CD4-positive, alpha-beta memory T cell (primary cell): ENCODE measurements at places on chromosomes 7 and 10. TPM values are rescaled to one million over a fixed set of nuclear protein-coding genes. Genes with fewer than 3 reads are reported as not detected.

GRCh38 chr7:47390914-47391313 lies 191.0 kb downstream of the TNS3 start:
- H3K4me1 ChIP-seq, result no peaks in the 10 kb centered on the region
- no peaks in the 10 kb centered on the region for H3K27me3 ChIP-seq
- no peak for DNase-seq
- no peaks in the 10 kb centered on the region for H3K36me3 ChIP-seq
- H3K27ac ChIP-seq, result no peak overlapping the region

GRCh38 chr10:31315453-31315852 lies 3.6 kb upstream of the ZEB1 start:
- H3K4me3 ChIP-seq, result no peak overlapping the region
- no peaks in the 10 kb centered on the region for H3K27me3 ChIP-seq
- peaks cover 6% of the 10 kb centered on the region for H3K4me1 ChIP-seq
- H3K27ac ChIP-seq, result no peak overlapping the region
- no peak for DNase-seq

GRCh38 chr10:44713307-44713706 lies 197.8 kb upstream of the TMEM72 start:
- no peaks in the 10 kb centered on the region for H3K4me1 ChIP-seq
- DNase-seq, result no peak
- no peaks in the 10 kb centered on the region for H3K27me3 ChIP-seq
- no peak overlapping the region for H3K4me3 ChIP-seq
- no peaks in the 10 kb centered on the region for H3K36me3 ChIP-seq

DNA sequence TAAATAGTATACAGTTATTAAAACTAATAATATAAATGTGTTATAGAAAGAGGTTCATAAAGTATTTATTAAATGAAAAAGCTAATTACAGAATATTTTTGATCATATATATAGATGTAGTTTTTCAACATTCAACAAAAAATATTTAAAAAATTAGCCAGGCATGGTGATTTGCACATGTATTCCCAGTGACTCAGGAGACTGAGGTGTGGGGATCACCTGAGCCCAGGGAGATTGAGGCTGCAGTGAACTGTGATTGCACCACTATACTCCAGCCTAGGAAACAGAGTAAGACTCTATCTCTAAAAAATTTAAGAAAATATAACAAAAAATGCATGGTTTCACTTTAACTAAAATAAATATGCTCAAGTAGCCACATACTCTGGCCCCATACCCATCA lies 118.0 kb upstream of the SEMA3C start:
- DNase-seq, result no peak
- no peaks in the 10 kb centered on the region for H3K36me3 ChIP-seq
- H3K27ac ChIP-seq, result no peak overlapping the region
- H3K4me1 ChIP-seq, result no peaks in the 10 kb centered on the region

DNA sequence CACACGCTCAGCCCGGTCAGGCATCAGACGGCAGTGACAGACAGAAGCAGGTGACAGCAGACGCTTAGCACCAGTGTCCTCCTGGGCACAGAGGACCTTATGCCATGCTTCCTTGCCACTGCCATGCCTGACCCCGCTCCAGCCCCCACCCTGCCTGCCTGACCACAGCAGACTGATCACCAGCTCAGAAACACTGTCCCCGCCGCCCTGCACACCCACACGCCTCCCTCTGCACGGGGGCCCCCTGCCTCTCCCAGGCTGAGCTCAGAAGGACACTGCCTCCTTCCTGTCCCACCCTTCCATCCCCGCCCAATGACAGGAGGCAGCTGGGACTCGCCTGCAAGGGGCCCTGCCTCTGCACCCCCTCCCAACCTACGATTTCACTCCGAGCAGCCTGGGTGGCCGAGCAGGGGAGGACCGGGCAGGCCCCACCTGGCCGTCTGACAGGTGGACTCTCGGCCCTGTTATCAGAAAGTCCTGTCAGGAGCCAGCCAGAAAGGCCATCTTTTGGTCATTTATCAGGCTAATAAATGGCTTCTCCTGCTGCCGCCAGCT lies 183.4 kb downstream of the ELFN1 start:
- no peaks in the 10 kb centered on the region for H3K27me3 ChIP-seq
- no peak overlapping the region for H3K4me3 ChIP-seq
- no peaks in the 10 kb centered on the region for H3K36me3 ChIP-seq
- H3K4me1 ChIP-seq, result peaks cover 17% of the 10 kb centered on the region

GRCh38 chr10:96996275-96996965 lies 164.3 kb downstream of the LCOR start:
- no peak for DNase-seq
- no peak overlapping the region for H3K4me3 ChIP-seq
- H3K27ac ChIP-seq, result no peak overlapping the region
- H3K27me3 ChIP-seq, result no peaks in the 10 kb centered on the region
- H3K36me3 ChIP-seq, result no peaks in the 10 kb centered on the region

- H3K36me3 ChIP-seq, result no peaks in the 10 kb centered on the region
- H3K4me1 ChIP-seq, result peaks cover 7% of the 10 kb centered on the region
- no peak overlapping the region for H3K4me3 ChIP-seq
- no peaks in the 10 kb centered on the region for H3K27me3 ChIP-seq
These were observed 64.6 kb upstream of the COL13A1 start for GRCh38 chr10:69736886-69737641.

DNA sequence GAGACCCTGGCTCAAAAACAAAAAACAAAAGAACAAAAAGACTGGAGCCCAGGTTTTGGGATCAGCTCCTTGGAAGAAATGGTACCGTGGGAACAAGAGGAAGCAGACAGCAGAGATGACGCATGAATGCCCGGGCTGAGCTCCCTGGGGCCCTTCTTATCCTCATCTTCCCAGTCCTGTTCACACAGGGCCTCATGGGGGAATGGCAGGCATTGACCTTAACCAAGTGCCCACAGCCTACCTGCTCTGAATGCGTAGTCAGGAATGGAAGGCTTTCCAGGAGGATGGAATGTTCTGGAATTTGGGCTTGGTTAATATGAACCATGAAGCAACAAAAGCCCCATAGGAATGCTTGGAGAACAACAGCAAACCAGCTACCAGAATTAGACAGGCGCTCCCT lies 154.7 kb downstream of the PRPF18 start:
- no peaks in the 10 kb centered on the region for H3K36me3 ChIP-seq
- no peaks in the 10 kb centered on the region for H3K4me1 ChIP-seq
- no peak overlapping the region for H3K4me3 ChIP-seq
- DNase-seq, result no peak
- no peaks in the 10 kb centered on the region for H3K27me3 ChIP-seq
- H3K27ac ChIP-seq, result no peak overlapping the region

DNA sequence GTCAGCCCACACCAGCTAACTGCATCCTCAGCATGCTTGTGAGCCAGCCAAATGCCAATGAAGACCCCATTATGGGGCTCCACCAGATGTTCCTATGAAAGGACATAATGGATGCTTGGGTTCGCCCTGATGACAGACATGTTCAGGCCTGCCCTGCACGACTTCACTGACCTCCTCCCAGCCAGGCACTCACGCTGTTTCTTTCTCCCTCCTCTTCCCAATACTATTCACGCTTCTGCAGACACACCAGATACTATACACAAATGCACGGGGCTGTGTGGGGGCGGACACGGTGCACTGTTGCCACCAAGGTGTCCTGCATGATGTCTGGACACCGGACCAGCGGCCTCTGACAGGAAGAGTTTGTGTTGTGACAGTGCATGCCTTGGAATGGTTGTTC lies 284.2 kb downstream of the PRPF18 start:
- H3K27me3 ChIP-seq, result no peaks in the 10 kb centered on the region
- H3K27ac ChIP-seq, result no peak overlapping the region
- no peak overlapping the region for H3K4me3 ChIP-seq
- DNase-seq, result no peak
- no peaks in the 10 kb centered on the region for H3K36me3 ChIP-seq
- no peaks in the 10 kb centered on the region for H3K4me1 ChIP-seq

DNA sequence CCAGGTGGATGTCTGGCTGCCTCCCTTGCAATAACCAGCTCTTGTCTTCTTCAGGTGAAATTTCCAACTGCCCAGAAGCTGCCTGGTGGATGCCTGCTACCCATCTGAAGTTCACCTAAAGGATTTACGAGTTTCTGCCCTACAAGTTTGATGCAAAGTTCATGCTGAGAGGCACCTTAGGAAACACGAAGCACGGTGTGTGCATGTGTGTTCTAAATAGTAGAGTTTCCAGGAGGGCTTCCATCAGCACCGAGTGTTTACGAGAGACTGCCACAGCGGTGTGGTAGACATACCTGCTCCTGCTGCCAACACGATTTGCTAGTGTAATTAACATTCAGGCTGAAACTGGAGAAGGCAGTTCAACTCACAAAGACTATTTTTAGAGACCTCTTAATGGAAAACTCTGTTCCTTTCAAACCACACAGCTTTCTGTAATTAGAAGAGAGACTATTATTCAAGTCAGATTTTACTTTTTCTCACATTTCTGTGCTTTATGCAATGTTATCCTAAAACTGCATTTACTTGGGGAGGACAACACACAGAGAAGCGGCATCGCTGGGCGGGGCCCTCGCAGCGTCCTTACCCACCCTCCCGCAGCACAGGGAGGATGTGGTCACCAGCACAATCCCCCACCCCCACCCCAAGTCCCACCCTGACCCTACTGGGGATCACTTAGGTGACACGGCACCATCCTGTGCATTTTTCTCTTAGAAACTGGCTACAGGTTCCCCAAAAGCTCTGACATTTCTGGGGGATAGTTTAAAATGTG lies 15.5 kb upstream of the CPXM2 start:
- H3K4me1 ChIP-seq, result no peaks in the 10 kb centered on the region
- DNase-seq, result no peak
- no peak overlapping the region for H3K27ac ChIP-seq
- H3K36me3 ChIP-seq, result no peaks in the 10 kb centered on the region
- no peak overlapping the region for H3K4me3 ChIP-seq

- no peak overlapping the region for H3K4me3 ChIP-seq
- H3K27ac ChIP-seq, result no peak overlapping the region
- no peaks in the 10 kb centered on the region for H3K27me3 ChIP-seq
- DNase-seq, result no peak
These were observed 141.3 kb downstream of the EPC1 start for GRCh38 chr10:32205670-32206069.

DNA sequence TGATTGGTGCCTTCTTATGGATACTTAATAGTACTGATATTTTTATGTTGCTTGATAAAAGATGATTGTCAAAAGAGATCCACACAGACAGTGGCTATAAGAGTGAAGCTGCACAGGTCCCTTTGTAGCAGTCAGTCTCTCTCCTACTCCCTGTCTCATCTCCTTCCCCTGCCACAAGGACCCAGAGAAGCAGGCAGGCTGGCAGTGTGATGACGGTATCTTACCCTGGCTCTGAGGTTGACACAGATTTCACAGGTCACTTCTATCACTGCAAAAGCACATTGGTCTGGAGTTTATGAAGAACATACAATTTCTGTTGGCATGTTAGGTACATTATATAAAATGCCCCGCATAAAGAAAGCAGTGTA lies 64.4 kb upstream of the AHR start:
- H3K4me3 ChIP-seq, result peak overlapping the region; percentile 38
- peak overlapping the region; percentile 93 for H3K27ac ChIP-seq
- peak; percentile 61 for DNase-seq
- H3K36me3 ChIP-seq, result no peaks in the 10 kb centered on the region

DNA sequence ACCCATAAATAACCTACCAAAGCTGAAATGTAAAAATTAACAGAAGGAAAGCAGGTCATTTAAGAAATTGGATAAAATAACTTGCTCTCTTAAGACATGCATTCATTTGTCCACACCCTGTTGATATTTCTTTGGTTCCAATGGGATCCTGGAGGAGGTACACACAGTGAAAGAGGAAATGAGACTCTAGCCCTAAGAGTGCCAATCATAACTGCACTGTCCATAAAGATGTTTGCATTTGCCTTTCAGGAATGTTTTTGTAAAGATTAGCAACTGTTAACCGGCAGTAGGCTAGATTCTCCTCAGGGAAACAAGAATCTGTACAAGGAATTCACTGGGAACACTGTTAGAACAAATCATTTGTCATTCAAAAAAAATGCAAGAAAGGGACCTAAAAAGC lies 61.0 kb downstream of the MEOX2 start:
- H3K4me1 ChIP-seq, result no peaks in the 10 kb centered on the region
- H3K36me3 ChIP-seq, result no peaks in the 10 kb centered on the region
- H3K27ac ChIP-seq, result no peak overlapping the region
- H3K27me3 ChIP-seq, result no peaks in the 10 kb centered on the region
- no peak for DNase-seq
- H3K4me3 ChIP-seq, result no peak overlapping the region

- H3K36me3 ChIP-seq, result no peaks in the 10 kb centered on the region
- H3K27me3 ChIP-seq, result no peaks in the 10 kb centered on the region
- no peak for DNase-seq
- no peak overlapping the region for H3K4me3 ChIP-seq
- no peaks in the 10 kb centered on the region for H3K4me1 ChIP-seq
These were observed 200.3 kb upstream of the SVIL start for GRCh38 chr10:29835055-29835454.

DNA sequence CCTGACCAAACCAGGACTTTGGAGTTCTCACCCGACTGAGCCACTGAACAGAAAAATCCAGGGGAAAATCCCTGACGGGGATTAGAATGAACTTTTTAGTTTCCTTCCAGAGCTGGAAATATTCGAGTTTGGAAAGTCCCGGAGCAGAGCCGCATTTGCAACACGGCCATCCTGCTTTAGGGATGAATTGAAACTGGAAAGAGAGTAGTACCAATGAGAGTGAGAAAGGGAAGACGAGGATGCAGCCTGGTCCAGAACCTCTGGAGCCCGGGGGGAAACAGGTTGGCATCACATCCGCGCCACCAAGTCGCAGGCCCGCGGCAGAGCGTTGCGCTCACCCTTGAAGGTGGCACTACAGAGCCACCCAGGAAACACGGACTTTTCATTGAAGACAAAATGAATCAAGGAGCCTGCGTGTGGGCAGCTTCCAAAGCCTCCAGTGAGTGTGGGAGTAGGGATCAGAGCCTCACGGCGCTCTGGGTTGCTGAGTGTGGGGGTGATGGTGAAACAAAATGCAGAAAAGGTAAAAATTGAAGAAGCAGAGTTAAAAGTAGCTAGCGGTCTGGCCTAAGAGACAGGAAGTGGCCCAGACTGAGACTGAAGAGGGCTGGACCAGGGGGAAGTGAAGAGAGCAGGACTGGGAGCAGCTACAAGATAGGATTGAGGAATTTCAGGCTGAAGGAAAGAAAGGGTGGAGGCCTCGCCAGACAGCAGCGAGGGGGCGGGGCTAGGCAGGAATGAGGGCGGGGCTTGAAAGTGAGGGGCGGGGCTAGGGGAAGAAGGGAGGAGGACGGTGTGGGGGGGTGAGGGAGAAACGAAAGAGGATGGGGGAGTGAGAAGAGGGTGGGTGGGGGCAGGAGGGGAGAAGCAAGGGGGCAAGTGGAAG lies 1.8 kb downstream of the SMURF1 start:
- no peaks in the 10 kb centered on the region for H3K36me3 ChIP-seq
- DNase-seq, result peak; percentile 67
- peak overlapping the region; percentile 24 for H3K4me3 ChIP-seq
- H3K27me3 ChIP-seq, result no peaks in the 10 kb centered on the region
- peaks cover 25% of the 10 kb centered on the region for H3K4me1 ChIP-seq

- peaks cover 21% of the 10 kb centered on the region for H3K4me1 ChIP-seq
- no peak for DNase-seq
- no peak overlapping the region for H3K27ac ChIP-seq
- no peaks in the 10 kb centered on the region for H3K27me3 ChIP-seq
These were observed 1.5 kb downstream of the USP54 start for GRCh38 chr10:73589563-73590126.

- H3K36me3 ChIP-seq, result no peaks in the 10 kb centered on the region
- H3K4me3 ChIP-seq, result no peak overlapping the region
- no peaks in the 10 kb centered on the region for H3K27me3 ChIP-seq
- H3K4me1 ChIP-seq, result no peaks in the 10 kb centered on the region
These were observed 31.3 kb downstream of the GALNT11 start for GRCh38 chr7:152056621-152057274.

Gene ADCY1
- total RNA-seq, result not detected

Gene CFTR
- total RNA-seq, result not detected

Gene CALY
- total RNA-seq, result 6.4 TPM

Gene FFAR4
- not detected for total RNA-seq

Gene SPAG6
- not detected for total RNA-seq

Gene GPR15LG
- total RNA-seq, result not detected

Gene CHCHD3
- 25.7 TPM for total RNA-seq

Gene ACTL6B
- total RNA-seq, result not detected

Gene FHIP2A
- 25.1 TPM for total RNA-seq

Gene CFAP46
- not detected for total RNA-seq

Gene LRMDA
- not detected for total RNA-seq
